Psoas muscle (tissue), 8 donors: ENCODE measurements at places on chromosomes 2 and 18.

GRCh38 chr2:9946076-9946475 lies 5.4 kb upstream of the GRHL1 start:
- no peak overlapping the region for H3K27ac ChIP-seq
- H3K4me3 ChIP-seq: no peak overlapping the region
- H3K4me1 ChIP-seq: no peaks in the 10 kb centered on the region
- H3K27me3 ChIP-seq: peaks cover 22% of the 10 kb centered on the region

DNA sequence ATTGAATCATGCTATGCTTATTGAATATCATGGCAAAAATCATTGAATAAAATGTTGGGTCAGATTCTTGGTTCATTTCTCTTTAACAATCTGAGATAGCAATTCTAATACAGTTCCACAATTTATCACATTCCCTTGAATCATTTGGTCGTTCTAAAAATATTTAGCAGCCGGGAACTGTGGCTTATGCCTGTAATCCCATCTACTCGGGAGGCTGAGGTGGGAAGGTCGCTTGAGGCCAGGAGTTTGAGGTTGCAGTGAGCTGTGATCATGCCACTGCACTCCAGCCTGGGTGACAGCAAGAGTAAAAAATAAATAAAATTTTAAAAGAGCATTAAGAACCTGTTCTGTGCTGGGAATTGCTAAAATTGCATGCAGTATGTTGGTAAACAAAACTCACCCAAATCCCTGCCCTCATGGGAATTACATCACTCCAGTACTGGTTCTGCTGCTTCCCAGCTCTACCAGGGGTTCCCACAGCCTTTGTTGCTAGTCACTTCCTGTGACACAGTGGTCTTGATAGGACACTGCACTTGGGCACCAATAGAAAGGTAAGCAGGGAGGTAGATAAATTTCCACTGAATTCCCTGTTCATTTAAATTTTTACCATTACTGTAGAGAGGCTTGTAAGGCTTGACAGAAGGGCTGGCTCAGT lies 200.4 kb downstream of the CTNNA2 start:
- H3K27me3 ChIP-seq: no peaks in the 10 kb centered on the region
- H3K4me3 ChIP-seq: no peak overlapping the region
- no peak overlapping the region for H3K27ac ChIP-seq
- no peaks in the 10 kb centered on the region for H3K4me1 ChIP-seq

- no peak overlapping the region for H3K4me3 ChIP-seq
- no peak overlapping the region for H3K27ac ChIP-seq
- H3K27me3 ChIP-seq: no peaks in the 10 kb centered on the region
- no peaks in the 10 kb centered on the region for H3K36me3 ChIP-seq
- DNase-seq: no peak
Measured at GRCh38 chr2:27809761-27810241, 38.3 kb downstream of the MRPL33 start.

- H3K36me3 ChIP-seq: no peaks in the 10 kb centered on the region
- peak overlapping the region; percentile 93 for H3K27ac ChIP-seq
- H3K4me3 ChIP-seq: peak overlapping the region; percentile 82
- DNase-seq: no peak
- H3K4me1 ChIP-seq: peaks cover 38% of the 10 kb centered on the region
- no peaks in the 10 kb centered on the region for H3K27me3 ChIP-seq
Measured at GRCh38 chr2:171158790-171159371, 1.8 kb downstream of the TLK1 start.

DNA sequence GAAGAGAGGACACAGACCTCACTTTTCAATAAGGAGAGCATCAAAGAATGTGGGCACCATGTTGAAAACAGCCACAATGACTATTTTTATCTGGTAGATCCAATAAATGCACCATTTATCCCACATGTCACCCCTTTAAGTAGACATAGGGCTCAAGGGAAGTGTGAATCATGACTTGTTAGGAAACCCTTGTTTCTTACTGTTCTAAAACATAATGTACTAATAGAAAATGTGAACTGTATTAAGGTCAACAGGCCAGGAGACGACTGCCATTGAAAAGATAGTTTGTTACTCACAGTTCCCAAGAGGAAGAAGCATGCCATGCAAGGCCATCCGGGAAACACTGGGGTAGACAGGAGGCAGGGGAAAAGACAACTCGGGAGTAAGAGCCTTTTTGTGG lies 137.7 kb downstream of the EN1 start:
- no peaks in the 10 kb centered on the region for H3K27me3 ChIP-seq
- H3K4me1 ChIP-seq: no peaks in the 10 kb centered on the region
- no peak for DNase-seq
- H3K27ac ChIP-seq: no peak overlapping the region
- H3K4me3 ChIP-seq: no peak overlapping the region

DNA sequence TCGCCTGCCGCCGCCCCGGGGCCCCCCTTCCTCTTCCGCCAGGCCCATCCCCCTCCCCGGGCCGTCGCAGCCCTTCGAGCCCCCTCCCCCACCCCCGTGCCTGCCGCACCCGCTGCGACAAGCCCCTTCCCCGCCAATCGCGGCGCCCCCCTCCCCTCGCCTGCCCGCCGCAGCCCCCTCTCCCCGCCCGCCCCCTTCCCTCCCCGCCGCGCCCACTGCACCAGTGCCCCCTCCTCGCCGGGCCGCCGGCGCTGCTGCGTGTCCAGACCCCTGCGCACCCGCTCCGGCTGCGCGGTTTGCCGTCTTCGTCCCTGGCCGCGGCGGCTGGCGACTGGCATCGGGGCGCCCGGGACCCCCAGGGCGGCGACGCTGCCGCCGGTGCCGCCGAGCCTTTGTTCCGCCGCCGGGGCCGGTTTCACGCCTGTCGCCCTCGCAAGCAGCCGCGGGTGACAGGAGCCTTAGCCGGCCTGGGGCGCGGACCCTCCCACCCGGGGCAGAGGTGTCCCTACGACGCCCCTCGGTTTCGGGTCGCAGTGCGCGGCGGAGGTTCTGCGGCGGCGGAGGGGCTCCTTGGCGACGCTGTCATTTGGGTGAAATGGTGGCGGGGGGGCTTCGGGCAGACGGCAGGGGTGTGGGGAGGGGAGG lies 18.1 kb downstream of the GPC1 start:
- no peak overlapping the region for H3K4me3 ChIP-seq
- no peak overlapping the region for H3K27ac ChIP-seq
- peaks cover 35% of the 10 kb centered on the region for H3K4me1 ChIP-seq
- no peaks in the 10 kb centered on the region for H3K36me3 ChIP-seq
- H3K27me3 ChIP-seq: no peaks in the 10 kb centered on the region
- peak; percentile 16 for DNase-seq

GRCh38 chr18:68840554-68841263 lies 42.8 kb downstream of the CCDC102B start:
- no peak overlapping the region for H3K27ac ChIP-seq
- H3K36me3 ChIP-seq: no peaks in the 10 kb centered on the region
- DNase-seq: no peak
- no peaks in the 10 kb centered on the region for H3K27me3 ChIP-seq
- no peaks in the 10 kb centered on the region for H3K4me1 ChIP-seq

- H3K27me3 ChIP-seq: no peaks in the 10 kb centered on the region
- H3K4me1 ChIP-seq: peaks cover 3% of the 10 kb centered on the region
- no peak for DNase-seq
- H3K4me3 ChIP-seq: no peak overlapping the region
Measured at GRCh38 chr2:120678926-120679325, 56.7 kb upstream of the GLI2 start.

- no peak within 1 kb of the TSS for H3K27ac ChIP-seq
- no peaks in the 10 kb centered on the region for H3K27me3 ChIP-seq
- peak within 1 kb of the TSS; percentile 62 for H3K4me3 ChIP-seq
- no peaks in the 10 kb centered on the region for H3K36me3 ChIP-seq
- DNase-seq: peak; percentile 49
Measured at GRCh38 chr2:75199428-75200011, at the start of gene TACR1. Gene TACR1 (minus strand): TSS chr2:75199520. CDS start chr2:75198934, 586 bp downstream.

- H3K4me1 ChIP-seq: no peaks in the 10 kb centered on the region
- no peak overlapping the region for H3K27ac ChIP-seq
- no peak overlapping the region for H3K4me3 ChIP-seq
Measured at GRCh38 chr18:9249254-9249653, 85.3 kb upstream of the TWSG1 start.

GRCh38 chr18:22141211-22141610 lies 28.2 kb upstream of the GATA6 start:
- H3K4me1 ChIP-seq: no peaks in the 10 kb centered on the region
- no peak for DNase-seq
- H3K27ac ChIP-seq: no peak overlapping the region
- H3K36me3 ChIP-seq: no peaks in the 10 kb centered on the region
- H3K4me3 ChIP-seq: no peak overlapping the region

GRCh38 chr18:77037567-77037966 lies 95.0 kb downstream of the MBP start:
- H3K36me3 ChIP-seq: no peaks in the 10 kb centered on the region
- no peak overlapping the region for H3K27ac ChIP-seq
- H3K27me3 ChIP-seq: no peaks in the 10 kb centered on the region
- H3K4me1 ChIP-seq: peaks cover 7% of the 10 kb centered on the region
- DNase-seq: no peak

DNA sequence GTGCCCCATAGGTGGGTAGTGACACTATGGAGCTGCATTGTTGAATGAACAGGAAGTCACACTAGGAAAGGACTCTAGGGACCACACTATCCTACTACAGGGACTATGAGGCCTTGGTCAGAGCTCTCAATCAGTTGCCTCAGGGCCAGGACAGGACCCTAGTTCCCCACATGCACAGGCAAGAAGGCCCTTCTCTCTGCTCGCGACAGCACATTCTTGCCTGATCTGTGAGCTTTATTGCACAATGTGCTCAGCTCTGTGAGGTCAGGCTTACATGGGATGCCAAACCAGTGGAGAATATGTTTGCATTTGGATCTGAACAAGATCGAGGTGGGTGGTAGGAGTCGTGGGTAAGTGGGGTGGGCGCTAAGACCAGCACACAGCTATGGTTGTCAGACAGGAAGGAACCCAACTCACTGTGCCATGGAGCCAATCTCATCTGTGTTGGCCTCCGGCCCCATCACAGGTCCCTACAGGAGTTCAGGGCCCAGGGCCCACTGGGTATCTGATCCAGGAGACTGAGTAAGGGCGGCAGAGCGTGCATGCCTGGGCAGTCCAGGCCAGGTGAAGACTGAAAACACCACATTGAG lies 8.0 kb downstream of the PCARE start:
- H3K27me3 ChIP-seq: no peaks in the 10 kb centered on the region
- no peak for DNase-seq
- H3K27ac ChIP-seq: no peak overlapping the region
- no peaks in the 10 kb centered on the region for H3K36me3 ChIP-seq
- H3K4me3 ChIP-seq: no peak overlapping the region
- peaks cover 16% of the 10 kb centered on the region for H3K4me1 ChIP-seq

- H3K27ac ChIP-seq: no peak overlapping the region
- no peak for DNase-seq
- H3K4me3 ChIP-seq: no peak overlapping the region
- H3K27me3 ChIP-seq: no peaks in the 10 kb centered on the region
- H3K36me3 ChIP-seq: peaks cover 37% of the 10 kb centered on the region
Measured at GRCh38 chr2:171985076-171985475, 14.7 kb upstream of the METAP1D start.

- H3K4me3 ChIP-seq: no peak overlapping the region
- peaks cover 26% of the 10 kb centered on the region for H3K27me3 ChIP-seq
- H3K27ac ChIP-seq: no peak overlapping the region
- H3K36me3 ChIP-seq: no peaks in the 10 kb centered on the region
- no peaks in the 10 kb centered on the region for H3K4me1 ChIP-seq
- no peak for DNase-seq
Measured at GRCh38 chr2:3042601-3043585, 334.7 kb downstream of the EIPR1 start.

GRCh38 chr18:54825601-54826344 lies 2.5 kb upstream of the RAB27B start:
- no peaks in the 10 kb centered on the region for H3K27me3 ChIP-seq
- H3K36me3 ChIP-seq: no peaks in the 10 kb centered on the region
- H3K4me3 ChIP-seq: no peak overlapping the region
- DNase-seq: no peak

- peaks cover 86% of the 10 kb centered on the region for H3K36me3 ChIP-seq
- no peak overlapping the region for H3K4me3 ChIP-seq
- H3K4me1 ChIP-seq: peaks cover 4% of the 10 kb centered on the region
- no peaks in the 10 kb centered on the region for H3K27me3 ChIP-seq
- H3K27ac ChIP-seq: no peak overlapping the region
Measured at GRCh38 chr2:240000671-240001070, 24.5 kb downstream of the NDUFA10 start.

- H3K36me3 ChIP-seq: no peaks in the 10 kb centered on the region
- H3K27me3 ChIP-seq: no peaks in the 10 kb centered on the region
- no peak overlapping the region for H3K27ac ChIP-seq
- H3K4me1 ChIP-seq: no peaks in the 10 kb centered on the region
- no peak for DNase-seq
- no peak overlapping the region for H3K4me3 ChIP-seq
Measured at GRCh38 chr2:181142514-181142913, 162.1 kb downstream of the UBE2E3 start.

DNA sequence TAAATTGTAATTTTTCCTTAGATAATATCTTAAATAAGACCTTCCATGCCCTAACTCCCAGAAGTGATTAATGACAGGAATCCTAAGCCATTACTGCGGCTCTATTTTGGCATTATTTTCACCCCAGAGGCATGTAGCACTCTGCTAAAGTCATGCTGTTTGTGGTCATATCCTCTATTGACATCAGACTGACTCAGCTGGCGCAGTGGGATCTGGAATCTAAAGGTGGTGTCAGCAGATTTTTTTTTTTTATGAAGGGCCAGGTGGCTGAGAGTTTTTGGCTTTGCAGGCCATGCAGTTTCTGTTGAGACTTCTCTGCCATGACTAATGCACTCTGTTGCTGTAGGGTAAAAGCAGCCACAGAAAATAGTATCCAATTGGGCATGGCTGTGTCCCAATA lies 64.1 kb upstream of the ACVR1C start:
- DNase-seq: peak; percentile 66
- no peaks in the 10 kb centered on the region for H3K27me3 ChIP-seq
- no peaks in the 10 kb centered on the region for H3K36me3 ChIP-seq
- H3K27ac ChIP-seq: peak overlapping the region; percentile 66

DNA sequence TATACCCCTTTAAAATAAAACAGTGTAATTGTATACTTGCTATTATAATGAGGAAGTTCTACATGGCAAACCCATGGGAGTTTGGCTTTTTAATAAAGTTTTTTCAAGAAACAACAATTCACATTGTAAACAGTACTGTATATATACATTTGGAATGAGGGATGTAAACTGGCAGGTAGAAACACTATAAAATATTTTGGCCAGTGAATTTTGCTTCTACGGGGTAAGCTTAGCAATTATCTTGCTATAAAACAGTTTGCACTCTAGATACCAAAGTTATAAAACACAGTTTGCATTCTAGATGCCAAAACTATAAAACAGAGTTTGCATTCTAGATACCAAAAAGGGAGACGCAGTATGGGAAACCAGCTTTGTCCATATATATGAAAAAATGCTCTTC lies 16.6 kb downstream of the THUMPD2 start:
- H3K4me3 ChIP-seq: no peak overlapping the region
- DNase-seq: no peak
- H3K36me3 ChIP-seq: peaks cover 3% of the 10 kb centered on the region
- no peak overlapping the region for H3K27ac ChIP-seq
- no peaks in the 10 kb centered on the region for H3K27me3 ChIP-seq

- H3K27me3 ChIP-seq: no peaks in the 10 kb centered on the region
- no peak for DNase-seq
- no peaks in the 10 kb centered on the region for H3K4me1 ChIP-seq
- H3K36me3 ChIP-seq: no peaks in the 10 kb centered on the region
- no peak overlapping the region for H3K4me3 ChIP-seq
- H3K27ac ChIP-seq: no peak overlapping the region
Measured at GRCh38 chr2:221289389-221289788, 282.7 kb downstream of the EPHA4 start.

- peak within 1 kb of the TSS; percentile 80 for H3K4me3 ChIP-seq
- no peaks in the 10 kb centered on the region for H3K27me3 ChIP-seq
- H3K27ac ChIP-seq: peak within 1 kb of the TSS; percentile 77
- H3K36me3 ChIP-seq: peaks cover 84% of the 10 kb centered on the region
Measured at GRCh38 chr2:27217173-27218121, at the start of gene CAD. Gene CAD (plus strand): TSS chr2:27217369. CDS start chr2:27217552, 183 bp downstream.
